GM04504 (cell line): ENCODE measurements at places on chromosomes 4 and X.

DNA sequence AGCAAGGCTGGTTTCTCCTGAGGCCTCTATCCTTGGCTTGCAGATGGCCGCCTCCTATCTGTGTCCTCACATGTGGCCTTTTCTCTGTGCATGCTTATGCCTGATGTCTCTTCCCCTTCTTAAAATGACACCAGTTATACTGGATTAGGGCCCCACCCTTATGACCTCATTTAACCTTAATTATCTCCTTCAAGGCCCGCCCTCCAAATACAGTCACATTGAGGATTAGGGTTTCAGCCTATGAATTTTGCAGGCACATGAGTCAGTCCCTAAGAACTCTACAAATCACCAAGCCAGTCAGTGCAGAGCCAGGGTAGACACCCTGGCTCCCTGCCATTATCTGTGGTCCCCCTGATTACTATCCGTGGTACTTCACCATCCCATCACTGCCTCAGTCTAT, 51.6 kb downstream of the MAML3 start:
- no peak for DNase-seq

- no peak for DNase-seq
Observed at GRCh38 chr4:10730019-10730418, 45.5 kb upstream of the CLNK start.

DNA sequence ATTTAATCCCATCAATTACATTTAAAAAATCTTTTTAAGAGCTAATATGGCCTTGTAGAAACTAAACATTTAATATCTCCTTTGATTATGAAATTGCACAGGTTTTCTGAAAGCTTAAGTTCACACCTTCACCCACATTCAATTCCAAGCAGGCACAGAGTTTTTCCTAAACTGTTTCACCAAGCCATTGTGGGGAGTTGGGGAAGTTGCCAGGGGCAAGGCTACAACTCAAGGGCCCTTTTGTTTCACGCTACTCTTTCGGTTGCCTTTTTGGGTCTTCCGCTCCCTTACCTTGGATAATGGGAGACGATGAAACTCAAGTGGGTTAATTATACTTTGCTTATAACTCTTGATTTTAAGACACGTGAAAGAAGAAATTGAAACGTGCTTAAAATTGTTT, 33.3 kb downstream of the APBB2 start:
- DNase-seq, result no peak

GRCh38 chr4:105241451-105241850, 94.8 kb downstream of the TET2 start:
- no peak for DNase-seq

DNA sequence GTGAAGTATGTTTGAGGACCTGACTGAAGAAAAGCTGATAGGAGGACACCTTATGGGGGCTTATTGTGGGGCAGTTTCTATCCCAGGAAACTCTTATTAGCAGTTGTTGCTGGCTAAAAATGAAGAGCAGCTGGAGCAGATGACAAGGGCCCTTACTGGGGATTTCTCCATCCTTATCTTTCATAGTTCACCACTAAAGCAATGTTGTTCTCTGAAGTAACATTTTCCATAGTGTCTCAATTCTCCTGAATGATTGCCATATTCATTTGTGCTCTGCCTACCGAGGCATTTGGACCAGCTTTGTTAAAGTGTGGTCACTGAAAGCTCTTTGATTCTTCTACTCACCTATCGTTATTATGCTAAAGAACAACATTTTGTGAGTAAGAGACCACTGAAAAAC, 7.7 kb downstream of the ENOX2 start:
- DNase-seq, result no peak

GRCh38 chrX:105882581-105883275, 60.4 kb downstream of the NRK start:
- no peak for DNase-seq

- no peak for DNase-seq
Observed at GRCh38 chrX:74925225-74926088, at the start of gene NEXMIF. Gene NEXMIF (minus strand): TSS chrX:74925452.

DNA sequence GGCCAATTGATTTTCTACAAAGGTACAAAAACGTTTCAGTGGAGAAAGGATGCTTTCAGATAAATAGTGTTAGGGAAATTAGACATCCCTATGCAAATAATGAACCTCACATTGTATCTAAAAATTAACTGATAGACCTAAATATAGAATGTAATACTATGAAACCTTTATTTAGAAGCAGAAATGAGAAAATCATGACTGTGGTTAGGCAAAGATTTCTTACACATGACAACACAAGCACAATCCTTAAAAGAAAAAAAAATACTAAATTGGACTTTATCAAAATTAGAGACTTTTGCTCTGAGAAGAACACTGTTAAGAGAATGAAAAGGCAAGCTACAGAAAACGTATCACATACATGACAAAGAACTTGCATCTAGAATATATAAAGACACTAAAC, 43.0 kb upstream of the SPANXN4 start:
- no peak for DNase-seq

- DNase-seq, result peak; percentile 66
Observed at GRCh38 chr4:152500800-152501434, 35.0 kb downstream of the FBXW7 start.
